ENCODE measurements at places on chromosomes 5 and 9.

DNA sequence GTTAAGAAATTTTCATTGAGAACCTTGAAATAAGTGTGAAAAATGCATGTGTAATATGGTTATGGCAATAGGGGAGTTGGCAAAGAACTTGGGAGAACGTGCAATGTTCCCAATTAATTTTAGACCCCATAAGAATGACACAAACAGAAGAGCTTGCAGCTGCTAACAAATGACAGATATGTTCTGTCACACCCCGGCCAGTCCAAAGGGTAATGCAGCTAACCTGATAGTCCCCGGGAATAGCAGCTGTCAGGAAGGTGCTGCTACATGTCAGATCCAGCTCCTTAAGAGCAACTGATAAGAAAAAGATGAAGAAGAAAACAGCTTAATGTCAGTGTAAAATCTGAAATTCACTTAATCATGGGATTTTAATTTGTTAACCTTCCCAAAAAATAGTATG is 30.4 kb downstream of the SEMA5A start:
- no peak for DNase-seq

GRCh38 chr5:145441228-145441627 is 393.9 kb downstream of the PRELID2 start:
- DNase-seq: no peak

- DNase-seq: no peak
These were observed 57.8 kb downstream of the ERGIC1 start for GRCh38 chr5:172891716-172892421.

- DNase-seq: peak; percentile 89
These were observed at the start of gene RAI14 for GRCh38 chr5:34656001-34656699. TSS of gene RAI14 (plus strand) at chr5:34656328. CDS start at chr5:34686920, 30,592 bp downstream.

DNA sequence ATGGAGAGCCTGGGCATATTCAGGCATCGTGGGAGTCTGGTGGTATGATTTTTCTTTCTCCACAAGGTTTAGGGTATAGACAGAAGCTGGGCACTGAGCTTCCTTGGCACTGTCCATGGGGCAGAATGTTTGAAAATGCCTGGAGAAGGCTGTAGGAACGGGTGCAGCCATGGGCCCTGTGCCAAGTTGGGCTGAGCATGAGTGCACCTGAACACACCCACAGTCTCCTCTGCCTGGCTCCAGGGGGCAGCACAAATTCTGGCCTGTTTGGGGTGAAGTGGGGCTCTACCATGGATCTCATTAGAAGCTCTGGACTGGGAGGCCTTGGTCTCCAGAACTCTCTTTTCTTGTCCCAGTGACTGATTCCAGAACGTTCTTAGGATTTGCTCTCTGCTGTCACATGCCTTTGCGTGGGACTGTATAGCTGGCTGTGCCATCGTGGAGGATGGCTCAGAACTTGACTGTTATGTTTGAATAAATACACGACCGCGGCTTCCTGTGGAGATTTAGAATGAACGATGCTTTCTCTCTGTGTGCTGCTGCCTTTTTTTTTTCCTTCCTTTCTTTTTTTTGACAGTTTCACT is 229.8 kb downstream of the FANCC start:
- no peak for DNase-seq

GRCh38 chr9:34630402-34631154 is 1.7 kb upstream of the ARID3C start:
- no peak for DNase-seq

- no peak for DNase-seq
These were observed 211.7 kb downstream of the PLK2 start for GRCh38 chr5:58248221-58248620.

DNA sequence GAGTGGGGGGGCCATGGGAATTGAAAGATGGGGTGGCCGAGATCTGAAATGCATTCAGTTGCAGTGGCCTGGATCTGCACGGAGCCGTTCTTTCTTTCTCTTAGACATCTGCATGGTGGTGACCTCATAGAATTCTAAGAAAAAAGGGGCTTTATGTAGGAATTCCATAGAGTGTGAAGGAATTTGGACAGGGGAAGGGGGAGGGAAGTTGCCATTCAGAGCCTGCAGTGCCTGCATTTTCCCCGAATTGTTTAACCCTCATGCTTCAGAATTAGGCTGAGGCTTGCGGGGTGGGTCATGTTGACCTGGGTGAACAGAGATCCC is 4.9 kb downstream of the NEK6 start:
- no peak for DNase-seq

GRCh38 chr5:112546946-112547592 is 128.0 kb upstream of the EPB41L4A start:
- DNase-seq: no peak

GRCh38 chr5:6674421-6674820 is 38.8 kb upstream of the TENT4A start:
- DNase-seq: no peak

DNA sequence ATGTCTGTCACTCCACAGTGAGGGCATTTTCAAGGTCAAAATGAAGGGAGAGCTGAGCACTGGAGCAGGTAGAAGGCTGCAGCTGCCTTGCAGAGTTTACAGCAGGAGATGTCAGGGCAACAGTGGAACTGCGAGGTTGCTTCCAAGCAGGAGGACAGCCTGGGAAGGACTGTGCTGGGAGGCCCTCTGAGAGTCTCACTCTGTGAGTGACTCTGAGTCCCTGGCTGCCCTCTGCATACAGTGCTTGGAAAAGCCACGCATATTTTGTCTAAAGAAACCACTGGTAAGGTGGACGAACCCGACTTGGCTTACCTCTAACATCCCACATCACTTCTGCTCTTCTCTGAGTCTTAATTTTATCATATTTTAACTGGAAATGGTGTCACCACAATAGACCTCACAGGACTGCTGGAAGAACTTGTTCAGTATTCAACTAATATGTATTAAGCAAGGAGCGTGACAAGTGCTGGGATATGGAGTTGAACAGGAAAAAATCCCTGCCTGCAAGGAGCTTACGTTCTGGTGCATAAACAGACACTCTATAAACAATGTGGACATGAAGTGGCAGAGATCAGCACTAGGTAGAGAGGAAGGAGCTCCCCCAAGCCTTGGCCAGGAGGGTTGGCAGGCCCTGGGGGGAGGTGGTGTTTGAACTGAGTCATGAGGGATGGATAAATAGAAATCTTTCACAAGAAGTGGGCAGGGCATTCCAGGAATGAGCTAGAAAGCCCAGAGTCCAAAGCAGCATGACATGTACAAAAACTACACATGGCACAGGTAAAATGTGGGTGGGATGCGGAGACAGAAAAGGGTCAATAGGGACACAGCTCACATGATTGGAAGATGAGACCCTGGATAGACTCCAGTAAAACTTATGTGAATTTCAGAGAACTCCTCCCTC is 64.0 kb upstream of the FOXE1 start:
- DNase-seq: no peak

All from RWPE2 (cell line).